ENCODE measurements at places on chromosomes 3 and 15.
A peak's percentile ranks its signal among the peaks of the same experiment; 100 is the strongest.

DNA sequence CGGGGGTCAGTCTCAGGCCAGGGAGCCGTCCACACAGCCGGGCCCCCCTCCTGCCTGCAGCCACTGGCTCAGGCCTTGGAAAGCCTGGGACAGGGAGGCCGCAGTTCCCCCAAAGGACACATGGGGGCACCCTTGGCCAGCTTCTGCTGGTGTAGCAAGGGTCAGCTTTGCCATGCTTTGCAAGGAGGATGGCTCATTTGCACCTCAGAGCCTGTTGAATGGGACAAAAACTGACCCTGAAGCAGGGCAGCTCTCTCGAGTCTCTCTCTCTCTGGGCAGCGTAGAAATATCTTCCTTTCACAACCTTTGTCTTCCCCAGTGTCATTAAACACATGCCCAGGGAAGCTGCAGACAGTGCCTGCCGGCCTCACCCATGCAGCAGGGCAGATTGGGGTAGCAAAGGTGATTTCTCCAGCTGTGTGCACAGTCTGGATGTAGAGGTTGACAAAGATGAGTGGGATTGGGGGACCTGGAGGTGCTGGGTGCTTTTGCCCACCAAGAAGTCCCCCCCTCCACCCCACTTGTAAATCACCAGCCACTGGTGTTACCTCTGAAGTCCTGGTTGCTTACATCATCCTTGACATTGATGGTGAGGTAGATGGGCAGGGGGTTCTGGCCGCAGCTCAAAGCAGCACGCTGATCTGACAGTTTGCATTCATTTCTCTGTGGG, 17.4 kb upstream of the EHD4 start:
- DNase-seq, result peak; percentile 87

DNA sequence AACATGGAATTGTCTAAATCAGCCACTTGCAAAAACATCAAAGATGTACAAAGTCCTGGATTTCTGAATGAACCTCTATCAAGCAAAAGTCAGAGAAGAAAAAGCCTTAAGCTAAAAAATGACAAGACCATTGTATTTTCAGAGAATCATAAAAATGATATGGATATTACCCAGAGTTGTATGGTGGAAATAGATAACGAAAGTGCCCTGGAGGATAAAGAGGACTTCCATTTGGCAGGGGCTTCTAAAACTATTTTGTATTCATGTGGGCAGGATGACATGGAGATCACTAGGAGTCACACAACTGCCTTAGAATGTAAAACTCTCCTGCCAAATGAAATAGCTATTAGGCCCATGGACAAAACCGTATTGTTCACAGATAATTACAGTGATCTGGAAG, 29.3 kb downstream of the KNL1 start:
- DNase-seq, result no peak

GRCh38 chr15:68113273-68113672, 59.2 kb downstream of the PIAS1 start:
- no peak for DNase-seq

- DNase-seq, result no peak
These were observed 49.9 kb upstream of the P2RY1 start for GRCh38 chr3:152785051-152785450.

- peak; percentile 66 for DNase-seq
These were observed 1.1 kb upstream of the GYG1 start for GRCh38 chr3:148990236-148990635.

DNA sequence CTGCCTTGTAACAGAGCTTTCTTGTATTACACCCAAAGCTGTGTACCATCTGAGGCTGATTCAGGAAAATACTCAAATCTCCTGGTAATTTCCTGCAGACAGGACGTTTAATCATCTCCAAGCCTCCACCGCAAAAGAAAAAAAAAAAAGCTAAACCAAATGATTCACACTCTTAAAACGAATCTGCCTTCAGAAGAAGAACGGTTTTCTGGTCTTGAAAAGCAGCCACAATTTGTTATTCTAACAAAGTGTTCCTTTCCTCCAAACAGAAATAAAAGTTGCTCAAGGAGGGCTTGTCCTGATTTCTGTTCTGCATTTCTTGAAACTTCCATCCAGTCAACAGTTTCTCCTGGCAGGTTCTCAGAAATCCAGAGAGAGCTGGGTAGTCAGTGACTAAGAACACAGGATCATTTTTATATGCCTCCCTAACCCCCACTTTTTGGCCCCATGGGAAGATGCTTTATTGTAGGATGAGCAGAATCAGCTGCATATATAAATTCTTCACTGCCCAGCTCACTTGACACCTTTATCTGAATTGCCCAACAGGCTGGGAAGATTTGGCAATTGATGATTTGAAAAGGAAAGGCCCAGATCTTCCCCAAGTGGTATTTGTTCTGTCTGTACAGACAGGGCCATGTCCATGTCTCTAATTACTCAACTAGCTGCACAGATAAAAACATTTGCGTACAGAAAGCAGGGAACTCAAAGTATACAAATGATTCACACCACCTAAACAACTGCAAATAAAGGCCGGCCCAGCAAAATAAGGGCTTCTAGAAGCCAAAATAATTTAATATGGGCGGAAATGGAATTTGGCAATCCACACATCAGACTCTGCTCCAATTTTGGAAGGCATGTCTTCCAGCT, 41.0 kb upstream of the PRICKLE2 start:
- no peak for DNase-seq

- DNase-seq, result peak; percentile 76
These were observed 60.5 kb downstream of the SH3BP5 start for GRCh38 chr3:15271785-15272381.

- DNase-seq, result no peak
These were observed 86.5 kb downstream of the TPRG1 start for GRCh38 chr3:189258261-189258660.
